ENCODE measurements at places on chromosomes 4 and X.

- DNase-seq = no peak
Measured at GRCh38 chrX:11080741-11081305, 30.3 kb upstream of the HCCS start.

GRCh38 chr4:94403751-94404150 lies 48.0 kb upstream of the PDLIM5 start:
- no peak for DNase-seq

DNA sequence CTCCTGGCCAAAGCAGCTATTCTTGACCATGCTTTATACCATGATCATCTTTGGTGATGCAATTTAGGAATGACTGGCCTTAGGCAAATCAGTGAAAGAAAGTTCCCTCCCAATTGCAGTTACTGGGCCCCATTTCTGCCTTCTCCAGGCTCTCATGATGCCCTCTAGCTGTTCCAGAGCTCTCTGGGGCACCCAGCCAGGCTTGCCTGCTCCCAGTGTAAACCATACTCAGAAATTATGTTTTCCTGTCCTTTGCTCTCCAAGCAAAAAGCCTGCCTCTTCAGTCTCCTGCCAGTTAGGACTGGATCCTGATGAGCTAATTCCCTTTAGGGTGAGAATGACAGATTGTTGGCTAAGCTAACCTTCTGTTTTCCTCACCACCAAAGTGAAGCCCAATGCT lies 85.3 kb upstream of the RBPJ start:
- DNase-seq = no peak

- DNase-seq = no peak
Measured at GRCh38 chr4:145951931-145952330, 13.3 kb upstream of the ZNF827 start.

DNA sequence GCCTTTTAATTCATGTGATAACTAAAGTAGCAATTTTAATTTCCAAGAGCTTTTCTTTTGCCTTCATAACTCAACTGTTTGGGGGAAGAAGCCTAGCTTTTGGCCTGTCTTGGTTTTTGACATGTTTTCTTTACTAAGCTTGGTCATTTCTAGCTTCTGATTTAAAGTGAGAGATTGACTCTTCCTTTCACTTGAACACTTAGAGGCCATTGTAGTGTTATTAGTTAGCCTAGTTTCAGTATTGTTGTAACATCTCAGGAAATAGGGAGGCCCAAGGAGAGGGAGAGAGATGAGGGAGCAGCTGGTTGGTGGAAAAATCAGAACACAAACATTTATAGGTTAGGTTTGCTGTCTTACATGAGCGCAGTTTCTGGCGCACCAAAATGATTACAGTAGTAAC lies 44.8 kb downstream of the DCLK2 start:
- no peak for DNase-seq

DNA sequence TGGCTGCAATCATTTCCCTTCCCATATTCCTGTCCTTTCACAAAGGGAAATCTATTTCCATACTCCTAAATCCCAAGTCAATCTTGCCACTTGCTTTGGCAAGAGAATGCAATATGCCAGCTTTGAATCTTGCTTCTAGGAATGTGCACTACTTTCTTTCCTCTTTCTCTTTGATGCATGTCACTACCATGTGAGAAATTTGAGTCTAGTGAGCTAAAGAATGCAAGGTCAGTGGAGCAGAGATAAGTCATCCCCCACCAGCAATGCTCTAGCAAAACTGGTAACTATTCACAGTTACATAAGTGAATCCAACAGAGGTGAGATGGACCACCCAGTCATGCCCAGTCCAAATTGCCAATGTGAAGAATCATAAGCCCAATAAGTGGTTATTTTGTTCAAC lies 910.4 kb downstream of the RAB28 start:
- no peak for DNase-seq

DNA sequence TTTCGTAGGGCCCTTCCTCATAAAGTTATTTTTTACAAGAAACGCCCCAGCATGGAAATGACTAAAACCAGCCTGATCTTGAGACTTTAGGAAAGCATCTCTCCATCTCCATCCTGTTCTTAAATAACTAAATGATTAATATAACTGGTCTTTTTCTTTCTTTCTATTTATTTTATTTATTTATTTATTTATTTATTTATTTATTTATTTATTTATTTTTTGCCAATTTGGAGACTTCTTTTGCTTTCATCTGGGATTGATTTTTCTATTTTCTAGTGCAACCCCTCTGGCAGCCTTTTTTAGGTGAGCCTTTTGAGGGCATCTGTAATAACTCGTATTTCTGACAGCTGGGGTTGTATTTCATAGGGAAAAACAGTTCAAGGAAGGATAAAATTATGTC lies 1.2 kb upstream of the KLHL34 start:
- DNase-seq = no peak

- DNase-seq = peak; percentile 53
Measured at GRCh38 chr4:94452476-94453371, 982 bp downstream of the PDLIM5 start.

GRCh38 chrX:71151366-71151765 lies 6.7 kb downstream of the NLGN3 start:
- no peak for DNase-seq

GRCh38 chrX:103756736-103757135 lies 19.9 kb upstream of the PLP1 start:
- no peak for DNase-seq

GRCh38 chrX:154486052-154486395 lies 391 bp downstream of the UBL4A start:
- no peak for DNase-seq

DNA sequence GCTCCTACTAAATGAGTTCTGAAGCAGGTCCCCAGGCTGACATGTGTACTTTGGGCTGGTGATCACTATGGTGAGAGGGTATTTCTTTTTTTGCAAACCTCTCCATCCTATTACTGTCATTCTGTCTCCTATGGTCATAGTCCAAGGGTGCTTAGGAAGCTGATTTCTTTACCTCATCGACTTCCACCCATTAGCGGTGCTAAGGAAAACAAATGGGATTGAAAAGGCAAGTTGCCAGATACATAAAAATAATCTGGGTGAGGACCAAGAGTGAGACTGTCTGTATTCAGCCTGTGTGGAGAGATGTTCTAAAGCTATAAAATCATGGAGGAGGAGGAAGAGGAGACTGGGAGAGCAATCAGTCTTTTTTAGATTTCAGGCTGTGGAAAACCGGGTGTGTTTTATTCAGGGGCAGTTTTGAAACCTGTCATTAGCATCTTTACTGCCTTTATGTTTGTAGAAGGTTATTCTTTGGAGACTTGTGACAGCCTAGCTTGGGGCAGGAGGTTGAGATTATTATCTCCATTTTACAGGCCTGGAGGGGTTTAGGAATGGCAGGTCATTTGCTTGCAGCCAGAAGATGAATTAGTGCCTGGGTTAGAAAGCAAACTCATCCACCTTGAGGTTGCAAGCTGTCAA lies 1.9 kb downstream of the TMEM164 start:
- DNase-seq = no peak

GRCh38 chrX:113492895-113493294 lies 652.3 kb upstream of the AMOT start:
- DNase-seq = no peak

GRCh38 chr4:95248720-95249425 lies 299.9 kb downstream of the UNC5C start:
- no peak for DNase-seq

DNA sequence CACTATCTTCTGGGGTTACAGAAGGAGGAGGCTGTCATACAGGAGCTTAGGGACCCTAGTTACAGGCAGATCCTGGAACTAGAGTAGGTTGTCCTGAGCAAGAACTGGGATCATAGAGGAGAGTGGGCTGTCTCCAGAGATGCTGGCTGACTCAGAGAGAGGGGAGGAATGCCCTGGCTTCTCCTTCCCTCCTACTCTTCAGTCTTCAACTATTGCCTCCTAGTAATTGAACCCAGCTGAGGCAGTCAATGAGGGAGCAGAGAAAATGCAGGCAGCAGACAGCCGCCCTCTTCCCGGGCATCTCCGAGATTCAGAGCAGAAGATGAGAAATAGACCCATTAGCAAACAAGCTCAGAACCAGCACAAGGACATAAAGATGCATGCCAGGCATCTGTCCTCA lies 118.3 kb upstream of the PDE5A start:
- DNase-seq = no peak

DNA sequence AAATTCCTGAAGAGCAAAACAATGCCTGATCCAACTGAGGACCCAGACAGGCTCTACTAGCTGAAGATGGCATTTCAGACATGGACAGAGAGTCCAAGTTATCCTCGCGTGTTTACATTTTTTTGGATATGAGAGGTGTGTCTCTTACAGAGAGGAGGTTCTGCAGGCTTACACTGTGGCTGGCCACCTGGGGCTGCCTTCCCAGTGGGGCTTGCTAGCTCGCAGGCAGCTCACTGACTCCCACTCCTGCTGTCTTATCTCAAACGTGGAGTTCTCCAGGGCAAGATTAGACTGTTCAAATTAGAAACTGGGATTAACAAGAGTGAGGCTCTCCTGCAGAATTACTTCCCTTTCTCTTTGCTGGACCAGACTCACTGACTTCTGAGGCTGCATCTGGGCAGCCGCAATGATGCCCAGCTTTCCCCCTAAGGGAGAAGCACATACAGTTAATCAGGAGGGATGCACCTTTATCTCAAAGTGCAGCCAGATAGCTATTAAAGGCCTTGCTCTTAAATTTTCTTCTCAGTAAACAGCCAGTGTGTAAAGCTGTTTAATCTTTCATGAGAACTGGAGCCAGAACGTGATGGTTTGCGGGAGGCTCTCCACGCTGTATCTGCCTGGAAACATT lies 123.0 kb downstream of the ENPP6 start:
- DNase-seq = no peak

- DNase-seq = no peak
Measured at GRCh38 chr4:52957835-52958631, 95.9 kb downstream of the RASL11B start.

DNA sequence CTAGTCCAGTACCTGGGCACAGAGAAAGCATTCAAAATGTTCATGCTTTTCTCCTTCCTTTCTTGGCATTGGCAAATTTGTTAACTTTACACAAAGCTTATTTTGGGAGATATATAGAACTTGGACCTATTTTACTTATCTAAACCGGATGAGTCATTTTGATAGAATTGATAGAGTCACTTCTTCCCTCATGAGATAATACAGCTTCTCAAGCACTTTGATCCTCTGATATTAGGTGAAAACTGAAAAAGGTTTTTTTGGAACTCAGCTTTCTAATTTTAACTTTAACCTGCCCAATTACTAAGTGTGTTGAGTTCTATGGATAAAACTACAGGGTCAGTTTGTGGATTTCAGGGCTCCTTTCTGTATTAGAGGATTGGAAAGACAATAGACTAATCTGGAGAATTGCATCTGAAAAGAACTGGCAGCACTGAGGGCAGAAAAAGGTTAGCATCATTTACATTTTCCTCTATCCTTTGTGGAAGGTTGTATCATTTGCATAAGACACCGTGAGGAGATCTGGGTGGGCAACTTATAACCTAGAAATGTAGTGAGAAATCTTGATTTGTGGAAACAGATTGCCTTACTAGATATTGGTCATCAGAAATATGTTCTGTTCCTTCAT lies 2.4 kb downstream of the WDR44 start:
- DNase-seq = no peak

GRCh38 chrX:74534569-74535038 lies 79.8 kb downstream of the RLIM start:
- no peak for DNase-seq

DNA sequence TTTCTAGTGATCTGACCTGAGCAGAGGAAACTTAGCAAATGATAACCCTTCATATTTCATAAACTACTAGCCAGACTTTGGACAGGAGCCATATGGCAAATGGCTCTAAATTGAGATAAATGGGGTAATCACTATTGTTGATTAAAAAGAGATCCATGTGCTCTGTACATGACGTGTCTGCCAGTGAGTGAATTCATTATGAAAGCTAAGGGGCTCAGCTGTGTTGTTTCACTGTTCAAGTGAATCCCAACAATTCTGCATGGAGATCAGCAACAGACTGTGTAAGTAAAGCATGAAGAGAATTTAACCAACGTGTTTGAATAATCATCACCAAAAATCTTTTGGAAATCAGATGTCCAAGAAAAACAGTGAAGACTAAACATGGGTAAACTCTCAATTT lies 9.5 kb upstream of the QRFPR start:
- no peak for DNase-seq

GRCh38 chr4:14022456-14022855 lies 394.9 kb upstream of the BOD1L1 start:
- DNase-seq = peak; percentile 3

- no peak for DNase-seq
Measured at GRCh38 chr4:78483811-78484210, 67.8 kb upstream of the ANXA3 start.
